SK-N-MC (cell line): ENCODE measurements at places on chromosomes 6 and 20.

DNA sequence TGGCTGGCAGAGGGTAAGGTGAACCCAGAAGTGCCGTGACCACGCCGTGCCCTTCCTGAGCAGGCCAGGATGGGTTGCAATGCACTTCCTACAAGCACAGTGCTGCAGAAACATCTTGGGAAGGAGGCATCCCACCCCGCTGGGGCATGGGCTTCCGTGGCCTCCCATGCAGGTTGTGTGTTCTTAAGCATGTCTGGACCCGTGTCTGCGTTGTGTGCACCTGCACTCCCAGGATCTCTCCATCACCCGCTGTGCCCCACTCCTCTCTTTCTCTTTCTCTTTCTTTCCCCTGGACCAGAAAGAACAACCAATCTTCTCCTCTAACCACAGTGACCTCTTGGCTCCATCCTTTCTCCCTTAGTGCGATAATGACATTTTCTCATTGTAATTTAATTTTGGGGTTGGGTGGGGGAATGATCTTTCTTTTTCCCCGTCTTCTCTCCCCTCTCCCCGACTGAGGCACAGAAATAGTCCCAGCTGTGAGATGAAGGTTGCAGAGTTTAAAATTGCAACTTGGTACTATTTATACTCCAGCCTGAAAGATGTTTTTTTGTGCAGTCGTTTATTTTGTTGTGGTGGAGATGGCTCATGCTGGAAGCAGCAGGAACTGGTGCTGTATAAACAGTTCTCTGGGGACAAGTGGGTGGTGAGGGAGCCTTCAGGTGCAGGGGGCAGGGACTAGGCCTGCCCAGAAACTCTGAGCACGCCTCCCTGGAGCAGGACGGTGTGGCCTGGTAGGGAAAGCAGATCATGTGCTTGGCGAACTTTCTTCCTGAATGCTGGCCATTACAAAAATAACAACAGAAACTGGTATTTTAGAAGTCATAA lies 20.5 kb downstream of the BCAS4 start:
- no peak for DNase-seq

DNA sequence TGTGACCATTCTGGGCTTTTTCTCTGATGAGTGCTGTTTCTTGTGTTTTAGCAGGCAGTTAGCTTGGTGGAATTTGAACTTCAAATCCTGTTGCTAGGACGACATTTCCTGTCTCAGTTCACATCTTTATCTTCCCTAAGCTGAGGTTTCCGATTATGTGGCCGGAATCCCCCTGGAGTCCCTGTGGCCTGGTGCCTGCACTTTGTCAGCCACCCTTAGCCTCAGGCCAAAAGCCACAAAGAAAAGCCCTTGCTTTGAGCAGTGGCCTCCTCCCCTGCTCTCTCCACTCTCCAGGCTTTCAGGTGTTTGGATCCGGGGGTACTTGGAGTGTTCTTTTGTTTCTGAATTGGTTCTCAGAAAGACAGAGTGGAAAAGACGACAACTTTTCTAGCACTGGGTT lies 59.9 kb upstream of the PMEPA1 start:
- no peak for DNase-seq

- no peak for DNase-seq
Observed at GRCh38 chr6:13178107-13178506, 150.2 kb downstream of the TBC1D7 start.

GRCh38 chr20:53939572-53940359 lies 130.6 kb downstream of the BCAS1 start:
- DNase-seq, result peak; percentile 91

- no peak for DNase-seq
Observed at GRCh38 chr20:56584916-56585315, 44.2 kb upstream of the TFAP2C start.

DNA sequence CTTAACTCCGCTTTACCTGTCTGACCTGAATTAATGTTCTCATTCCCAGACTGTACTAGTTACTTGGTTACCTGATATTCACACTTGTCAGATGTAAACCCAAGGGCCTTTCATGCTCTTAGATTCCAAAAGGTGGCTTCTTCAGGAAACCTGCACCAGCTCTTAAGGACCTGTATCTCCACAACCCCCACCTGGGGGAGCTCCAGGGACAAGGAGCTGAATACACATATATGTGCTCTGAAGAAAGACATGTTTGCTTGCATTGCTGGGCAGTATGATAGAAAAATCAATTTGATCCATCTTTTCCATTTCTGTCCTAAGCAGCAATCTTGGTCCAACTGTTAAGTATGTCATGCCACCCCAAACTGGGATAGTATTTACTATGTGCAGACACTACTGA lies 64.8 kb upstream of the POU3F2 start:
- no peak for DNase-seq

DNA sequence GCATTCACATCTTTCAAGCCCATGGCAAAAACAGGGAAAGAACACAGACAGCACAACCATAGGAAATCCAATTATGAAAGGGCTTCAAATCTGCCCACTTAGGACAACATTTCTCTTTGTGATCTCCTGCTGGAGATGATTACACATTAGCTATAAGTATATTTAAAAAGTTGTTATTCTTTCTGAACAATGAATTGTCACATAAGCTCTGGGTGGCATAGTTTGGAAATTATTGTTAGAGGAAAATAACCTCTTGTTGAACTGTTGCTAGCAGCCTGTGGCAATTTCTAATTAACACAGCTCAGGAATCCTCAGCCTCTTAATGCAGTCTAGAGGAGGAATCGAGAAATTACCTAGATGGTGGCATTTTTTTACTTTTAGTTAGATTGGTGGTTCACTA lies 54.9 kb downstream of the BCAS1 start:
- DNase-seq, result no peak

DNA sequence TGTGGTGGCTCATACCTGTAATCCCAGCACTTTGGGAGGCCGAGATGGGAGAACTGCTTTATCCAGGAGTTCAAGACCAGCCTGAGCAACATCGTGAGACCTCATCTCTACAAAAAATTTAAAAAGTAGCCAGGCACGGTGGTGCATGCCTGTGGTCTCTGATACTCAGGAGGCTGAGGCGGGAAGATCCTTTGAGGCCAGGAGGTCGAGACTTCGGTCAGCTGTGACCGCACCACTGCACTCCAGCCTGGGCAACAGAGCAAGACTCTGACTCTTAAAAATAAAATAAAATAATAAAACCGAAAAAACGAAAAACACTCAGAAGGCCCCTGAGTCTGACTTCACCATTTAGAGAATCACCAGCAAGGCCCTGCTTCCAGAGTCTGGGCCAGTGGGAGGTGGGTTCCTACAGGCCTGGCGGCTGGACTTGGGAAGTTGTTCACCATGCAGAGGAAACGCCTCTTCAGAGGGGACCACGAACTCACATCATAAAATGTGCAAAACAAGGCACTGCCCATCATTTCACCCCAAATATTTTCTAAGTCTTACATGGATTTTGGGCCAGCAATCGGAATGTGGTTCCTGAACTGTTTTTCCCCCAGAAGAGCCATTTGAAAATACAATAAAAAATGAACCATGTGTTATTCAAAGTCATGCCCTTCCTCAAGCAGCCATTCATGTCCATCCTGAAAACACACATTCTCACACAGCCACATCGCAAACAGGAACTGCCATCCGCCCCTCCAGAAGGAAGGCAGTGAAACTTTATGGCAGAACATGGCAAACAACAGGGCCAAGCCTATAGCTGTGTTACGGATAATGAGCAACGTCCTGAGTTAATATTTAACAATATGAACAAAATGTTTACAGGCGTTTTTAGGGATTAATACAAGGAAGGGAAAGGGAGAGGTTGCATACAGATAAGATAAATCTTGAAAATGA lies 57.8 kb downstream of the SLC22A23 start:
- DNase-seq, result no peak

GRCh38 chr20:378961-379336 lies 1.6 kb upstream of the TRIB3 start:
- no peak for DNase-seq

GRCh38 chr6:4486568-4487315 lies 289.5 kb upstream of the CDYL start:
- DNase-seq, result no peak

GRCh38 chr6:136361787-136362186 lies 72.1 kb upstream of the BCLAF1 start:
- DNase-seq, result no peak

DNA sequence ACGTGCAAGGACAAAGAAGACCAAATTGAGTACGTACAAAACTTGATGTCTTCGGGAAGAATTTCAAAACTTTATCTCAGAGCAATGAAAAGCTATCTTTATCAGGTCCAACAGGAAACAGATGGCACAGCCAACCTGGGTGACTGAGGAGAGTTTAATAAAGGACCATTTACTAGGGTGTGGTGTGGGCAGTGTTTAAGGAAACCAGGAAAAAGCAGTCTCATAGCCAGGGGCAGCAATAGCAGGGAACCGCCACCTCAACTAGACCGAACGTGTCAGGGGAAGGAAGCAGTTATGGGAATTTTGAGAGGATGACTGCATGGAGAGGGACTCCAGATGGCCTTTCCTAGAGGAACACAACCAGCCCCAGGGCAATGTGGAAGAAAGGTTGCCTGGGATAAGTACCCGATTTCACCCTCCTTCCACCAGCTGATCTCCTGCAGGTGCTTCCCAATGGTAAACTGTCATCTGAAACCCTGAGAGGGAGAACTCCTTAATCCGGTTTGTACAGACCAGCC lies 15.2 kb upstream of the TAAR5 start:
- no peak for DNase-seq

GRCh38 chr6:87155842-87156815 lies 764 bp downstream of the ZNF292 start:
- no peak for DNase-seq

DNA sequence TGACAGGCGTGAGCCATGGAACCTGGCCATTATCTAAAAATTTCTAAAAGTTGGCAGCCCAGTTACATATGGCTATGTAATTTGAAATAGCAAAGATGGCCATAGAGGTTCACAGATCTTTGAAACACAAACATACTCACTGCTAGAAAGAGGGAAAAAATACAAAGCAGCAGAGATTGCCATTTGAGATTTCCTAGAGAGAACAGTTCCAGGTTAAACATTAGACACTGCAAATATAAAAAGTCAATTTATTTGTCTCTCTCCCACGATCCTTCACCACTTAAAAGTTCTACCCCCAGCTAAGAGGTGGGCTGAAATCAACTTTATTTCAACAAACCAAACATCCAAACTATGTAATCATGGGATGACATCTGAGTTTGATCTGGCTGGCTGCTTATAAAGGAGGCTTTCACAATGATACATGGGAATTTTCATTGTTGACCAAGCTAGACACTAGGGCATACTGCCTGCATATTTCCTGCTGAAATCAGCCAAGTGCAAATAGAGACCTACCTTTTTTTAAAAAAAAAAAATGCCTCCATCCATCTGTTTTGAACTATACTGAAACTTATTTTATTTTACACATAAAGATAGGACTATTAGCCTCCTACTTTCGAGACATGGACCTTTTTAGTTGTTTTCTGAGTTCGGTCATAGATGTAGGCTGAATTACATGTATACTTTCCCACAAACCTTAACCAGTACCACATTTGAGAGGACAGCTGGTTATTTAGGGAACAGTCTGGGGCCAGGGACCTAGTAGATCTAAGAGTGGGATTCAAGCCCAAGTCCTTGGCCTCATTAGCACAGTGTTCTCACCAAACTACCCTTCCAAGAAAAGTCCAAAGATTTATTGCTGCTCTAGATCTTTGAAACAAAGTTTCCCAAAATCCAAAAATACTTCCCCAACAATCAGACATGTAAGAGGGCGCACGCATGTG lies 16.6 kb downstream of the DCDC2 start:
- DNase-seq, result no peak

- no peak for DNase-seq
Observed at GRCh38 chr6:33069021-33069738, 4.3 kb downstream of the HLA-DPA1 start.

GRCh38 chr6:25302677-25303128 lies 23.5 kb downstream of the CARMIL1 start:
- no peak for DNase-seq

- DNase-seq, result no peak
Observed at GRCh38 chr6:35025232-35026188, 115.6 kb downstream of the TCP11 start.

DNA sequence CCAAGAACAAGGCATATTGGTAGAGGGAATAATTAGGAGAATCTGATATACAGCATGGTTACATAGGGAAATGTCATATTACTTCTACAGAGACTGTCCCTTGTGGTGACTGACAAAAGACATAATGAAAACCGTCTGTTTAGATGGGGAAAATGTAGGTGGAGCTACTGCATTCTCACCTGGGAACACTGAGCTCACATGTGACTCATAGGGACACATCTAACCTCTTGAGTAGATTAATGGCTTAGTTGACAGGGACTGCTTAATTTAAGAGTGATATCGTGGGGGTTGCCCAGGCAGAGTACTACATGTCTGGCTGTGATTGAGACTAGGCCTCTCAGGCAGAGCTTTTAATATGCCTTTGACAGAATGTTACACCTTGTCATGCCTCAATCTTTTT lies 235.3 kb upstream of the ZFP64 start:
- DNase-seq, result no peak

GRCh38 chr6:100475554-100476320 lies 11.0 kb upstream of the SIM1 start:
- DNase-seq, result no peak

DNA sequence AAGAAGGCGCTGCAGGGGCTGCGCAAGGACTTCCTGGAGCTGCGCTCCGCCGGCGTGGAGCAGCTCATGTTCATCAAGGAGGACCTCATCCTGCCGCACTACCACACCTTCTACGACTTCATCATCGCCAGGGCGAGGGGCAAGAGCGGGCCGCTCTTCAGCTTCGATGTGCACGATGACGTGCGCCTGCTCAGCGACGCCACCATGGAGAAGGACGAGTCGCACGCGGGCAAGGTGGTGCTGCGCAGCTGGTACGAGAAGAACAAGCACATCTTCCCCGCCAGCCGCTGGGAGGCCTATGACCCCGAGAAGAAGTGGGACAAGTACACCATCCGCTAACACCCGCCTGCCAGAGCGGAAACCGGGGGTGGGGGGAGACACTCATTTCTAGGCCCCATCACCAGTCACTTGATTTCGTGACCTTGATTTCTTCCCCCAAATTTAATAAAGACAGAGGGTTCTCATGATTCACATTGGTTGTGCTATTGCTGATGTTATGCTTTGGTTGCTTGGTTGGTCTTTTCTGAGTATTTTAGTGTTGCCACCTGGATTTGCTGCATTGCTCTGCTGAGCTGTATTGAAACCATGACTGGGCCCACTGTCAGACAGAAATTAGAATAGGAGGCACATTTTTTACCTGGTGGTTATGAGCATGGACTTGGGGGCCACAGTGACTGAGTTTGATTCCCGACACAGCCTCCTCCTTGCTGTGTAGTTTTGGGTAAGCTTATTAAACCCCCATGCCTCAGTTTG lies 1.5 kb downstream of the FAM50B start:
- DNase-seq, result no peak

DNA sequence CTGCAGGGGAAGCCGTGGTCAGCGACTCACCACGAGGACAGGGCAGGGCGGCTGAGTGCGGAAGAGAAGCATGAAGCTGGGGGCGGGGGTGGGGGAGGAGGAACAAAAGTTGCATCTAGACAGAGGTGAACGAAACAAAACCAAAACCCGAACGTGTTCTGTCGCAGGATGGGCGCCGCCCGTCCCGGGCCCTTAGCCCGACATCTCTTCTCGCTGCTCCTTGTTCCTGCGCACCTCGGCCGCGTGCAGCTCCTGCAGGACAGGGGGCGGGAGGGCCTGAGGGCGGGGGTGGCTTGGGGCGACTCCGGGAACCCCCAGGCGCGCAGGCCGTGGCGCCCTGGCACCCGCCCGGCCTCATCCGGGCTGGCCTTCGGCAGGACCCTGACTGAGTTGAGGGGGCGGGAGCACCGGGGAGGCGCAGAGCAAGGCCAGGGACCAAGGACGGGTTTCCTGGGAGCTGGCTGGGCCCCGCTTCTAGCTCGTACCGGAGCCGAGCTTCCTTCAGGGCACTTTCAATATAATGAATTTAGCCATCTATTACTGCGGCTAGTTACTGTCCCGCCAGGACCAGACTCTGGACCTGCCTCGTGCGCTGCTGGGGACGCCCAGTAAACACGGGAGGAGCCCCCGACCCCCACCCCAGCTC lies 12.0 kb downstream of the STMN3 start:
- no peak for DNase-seq
